GOT3 (cell line): ENCODE measurements at places on chromosomes 3 and 15.

- DNase-seq: no peak
Observed at GRCh38 chr3:113213896-113214587, 2.7 kb downstream of the BOC start.

DNA sequence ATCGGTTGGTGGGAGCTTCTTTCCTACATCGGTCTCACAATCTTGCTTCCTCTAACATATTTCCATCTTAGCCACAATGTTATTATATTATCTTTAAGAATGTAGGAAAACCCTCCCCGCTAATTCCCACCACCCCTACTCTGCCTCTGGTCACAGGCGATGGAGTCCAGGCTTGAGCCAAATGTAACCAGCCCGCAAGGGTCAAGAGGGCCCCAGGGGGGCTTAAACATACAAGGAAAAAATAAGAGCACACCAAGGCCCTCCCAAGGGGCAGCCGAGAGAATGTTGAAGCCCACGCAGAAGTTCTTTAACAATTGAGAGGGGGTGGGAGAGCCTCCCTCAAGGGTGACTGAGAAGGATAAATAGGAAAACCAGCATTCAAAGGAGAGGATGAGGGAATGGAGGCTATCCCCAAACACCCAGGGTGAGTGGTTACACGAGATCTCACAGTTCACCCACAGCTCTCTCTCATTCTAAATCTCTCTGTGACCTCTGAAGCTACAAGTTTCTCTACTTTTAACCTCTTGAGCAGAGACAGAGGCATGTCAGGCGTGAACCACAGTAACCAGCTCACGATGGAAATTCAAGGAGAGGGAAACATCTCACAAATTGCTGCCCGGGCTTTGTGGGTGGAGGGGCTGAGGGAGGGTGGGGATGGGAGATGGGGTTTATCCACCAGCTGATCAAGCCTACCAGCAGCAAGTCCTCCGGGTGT, 31.4 kb upstream of the UACA start:
- DNase-seq: no peak

GRCh38 chr15:92879949-92880725, 20.0 kb upstream of the CHD2 start:
- no peak for DNase-seq

GRCh38 chr15:63458794-63459395, 45.5 kb upstream of the USP3 start:
- no peak for DNase-seq

DNA sequence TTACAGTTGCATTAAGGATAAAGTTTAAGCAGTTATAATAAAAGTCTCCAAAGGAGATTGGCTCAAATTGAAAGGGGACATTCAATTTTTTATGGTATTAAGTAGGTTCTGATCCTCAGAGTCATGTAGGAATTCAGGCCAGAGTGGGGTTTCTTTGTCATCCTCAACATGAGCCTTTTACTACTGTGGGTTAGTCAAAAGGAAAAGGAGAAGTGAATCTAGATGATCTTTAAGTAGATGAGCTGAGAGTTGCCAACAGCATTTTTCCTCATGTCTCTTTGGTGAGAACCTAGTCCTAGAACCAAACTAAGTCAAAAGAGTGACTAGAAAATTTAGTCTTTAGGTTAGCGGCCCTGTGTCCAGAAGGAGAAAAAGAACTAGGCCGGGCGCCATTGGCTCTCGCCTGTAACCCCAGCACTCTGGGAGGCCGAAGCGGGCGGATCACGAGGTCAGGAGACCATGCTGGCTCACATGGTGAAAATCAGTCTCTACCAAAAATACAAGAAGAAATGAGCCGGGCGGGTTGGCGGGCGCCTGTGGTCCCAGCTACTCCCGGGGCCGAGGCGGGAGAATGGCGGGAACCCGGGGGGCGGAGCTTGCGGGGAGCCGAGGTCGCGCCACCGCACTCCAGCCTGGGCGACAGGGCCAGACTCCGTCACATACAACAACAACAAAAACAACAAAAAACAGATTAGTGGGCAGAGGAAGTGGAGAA, 4.2 kb upstream of the CHL1 start:
- no peak for DNase-seq

DNA sequence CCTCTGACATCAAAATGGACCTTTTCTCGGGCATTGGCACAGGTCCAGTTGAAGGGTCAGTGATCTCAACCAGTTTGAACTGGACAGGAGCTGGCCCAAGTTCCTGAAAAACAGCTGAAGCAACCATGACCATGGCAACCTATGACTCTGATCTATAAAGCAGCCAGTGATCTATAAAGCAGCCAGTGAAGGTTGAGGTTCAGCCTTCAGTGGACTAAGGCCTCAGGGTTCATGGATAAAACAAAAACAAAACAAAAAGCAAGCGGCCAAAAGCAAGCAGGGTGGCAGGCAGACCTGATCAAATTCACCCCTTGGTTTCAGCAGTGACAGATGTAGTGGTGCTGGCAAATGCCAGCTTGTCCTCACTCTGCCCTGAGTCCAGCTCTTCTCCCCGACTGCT, 10.0 kb upstream of the CHRNB4 start:
- no peak for DNase-seq

DNA sequence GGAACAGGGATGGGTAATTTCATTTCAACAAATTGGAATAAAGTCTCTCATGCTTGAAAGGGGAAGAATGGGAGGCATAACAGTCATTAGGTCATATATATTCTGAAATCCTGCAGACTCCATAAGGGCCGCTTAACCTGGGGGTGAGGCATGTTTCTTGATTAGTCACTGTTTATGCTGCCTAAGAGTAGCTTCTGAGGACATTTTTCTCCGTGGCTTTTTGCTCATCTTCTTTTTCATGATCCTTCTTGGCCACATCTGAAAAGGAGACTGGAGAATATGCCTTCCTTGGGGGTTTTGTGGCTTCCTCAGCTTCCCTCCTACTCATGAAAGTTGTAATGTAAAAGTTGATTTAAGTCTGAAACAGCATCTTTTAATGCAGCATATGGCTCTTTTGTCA, 20.0 kb upstream of the CFAP20DC start:
- DNase-seq: no peak

DNA sequence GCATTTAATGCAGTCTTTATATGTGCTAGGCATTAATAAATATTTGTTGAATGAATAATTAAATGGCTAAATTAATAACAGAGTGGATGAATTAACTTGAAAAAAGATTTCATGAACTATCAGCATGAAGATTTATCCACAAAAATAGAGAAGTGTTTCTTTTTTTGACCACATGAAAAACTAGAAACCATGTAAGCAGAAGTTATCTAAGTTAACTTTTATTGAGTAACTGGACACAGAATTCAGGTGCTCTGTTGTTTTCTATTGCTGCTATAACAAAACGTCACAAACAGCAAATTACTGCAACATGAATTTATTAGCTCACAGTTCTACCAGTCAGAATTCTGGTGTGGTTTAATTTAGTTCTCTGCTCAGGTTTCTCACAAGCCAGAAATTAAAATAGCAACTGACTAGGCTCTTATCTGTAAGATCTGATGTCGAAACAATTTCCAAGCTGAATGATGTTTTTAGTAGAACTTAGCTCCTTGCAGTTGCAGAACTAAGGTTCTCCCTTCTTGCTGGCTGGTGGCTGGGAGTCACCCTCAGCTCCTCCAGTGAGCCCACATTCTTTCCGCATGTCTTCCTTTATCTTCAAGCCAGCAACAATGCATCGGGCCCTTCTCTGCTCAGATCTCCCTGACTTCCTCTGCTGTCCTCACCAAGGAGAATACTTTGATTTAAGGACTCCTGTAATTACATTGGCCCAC, 810.2 kb upstream of the ALCAM start:
- DNase-seq: no peak

- DNase-seq: no peak
Observed at GRCh38 chr15:63979262-63979793, 67.0 kb downstream of the DAPK2 start.

DNA sequence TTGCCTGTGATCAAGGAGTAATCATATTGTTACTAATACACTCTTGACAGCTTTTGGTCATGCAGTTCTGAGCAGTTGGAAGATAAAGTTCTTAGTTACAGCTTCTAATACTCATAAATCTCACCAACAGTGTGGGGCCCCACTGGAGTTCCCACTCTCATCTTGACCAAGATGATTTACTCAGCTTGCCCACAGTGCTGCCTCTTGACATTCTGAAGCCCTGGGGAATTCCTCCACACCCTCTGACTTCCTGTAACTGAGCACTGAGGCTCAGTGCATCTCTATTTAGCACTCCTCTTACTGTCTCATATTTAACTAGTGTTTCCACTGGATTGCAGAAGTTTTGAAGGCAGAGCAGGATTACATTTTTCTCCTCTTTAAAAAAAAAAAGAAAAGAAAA, 1.9 kb upstream of the ARL6IP5 start:
- no peak for DNase-seq

- no peak for DNase-seq
Observed at GRCh38 chr3:119296727-119297122, 2.5 kb downstream of the ARHGAP31 start.

- no peak for DNase-seq
Observed at GRCh38 chr3:65037861-65038260, 350.1 kb upstream of the ADAMTS9 start.

- no peak for DNase-seq
Observed at GRCh38 chr3:182450942-182451787, 342.1 kb upstream of the ATP11B start.

DNA sequence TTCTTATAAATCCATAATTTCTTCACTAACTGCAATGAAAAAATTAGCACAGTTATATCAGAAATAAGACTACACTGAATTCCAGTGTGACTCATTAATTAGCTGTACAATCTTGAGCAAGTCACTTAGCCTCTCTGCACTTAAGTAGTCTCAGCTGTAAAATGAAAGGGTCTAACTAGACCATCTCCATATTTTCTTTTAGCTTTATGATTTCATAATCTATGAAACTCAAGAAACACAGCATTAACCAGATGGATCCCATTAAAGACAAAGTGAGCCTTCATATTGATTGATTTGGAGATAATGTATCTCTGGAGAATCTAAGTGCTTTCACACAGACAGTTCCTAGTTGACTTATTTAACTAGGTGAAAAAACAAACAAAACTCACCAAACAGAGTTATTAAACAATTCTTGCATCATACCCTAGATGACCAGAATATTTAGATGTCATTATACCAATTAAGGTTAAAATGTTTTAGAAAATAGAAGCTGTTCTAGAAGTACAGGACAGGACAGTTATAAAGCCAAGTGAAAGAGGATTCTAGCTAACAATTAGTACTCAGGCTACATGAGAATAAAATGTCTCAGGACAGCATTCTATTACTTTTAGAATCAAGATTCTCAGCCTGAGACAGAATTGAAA, 11.2 kb downstream of the CSNK1G1 start:
- DNase-seq: no peak

DNA sequence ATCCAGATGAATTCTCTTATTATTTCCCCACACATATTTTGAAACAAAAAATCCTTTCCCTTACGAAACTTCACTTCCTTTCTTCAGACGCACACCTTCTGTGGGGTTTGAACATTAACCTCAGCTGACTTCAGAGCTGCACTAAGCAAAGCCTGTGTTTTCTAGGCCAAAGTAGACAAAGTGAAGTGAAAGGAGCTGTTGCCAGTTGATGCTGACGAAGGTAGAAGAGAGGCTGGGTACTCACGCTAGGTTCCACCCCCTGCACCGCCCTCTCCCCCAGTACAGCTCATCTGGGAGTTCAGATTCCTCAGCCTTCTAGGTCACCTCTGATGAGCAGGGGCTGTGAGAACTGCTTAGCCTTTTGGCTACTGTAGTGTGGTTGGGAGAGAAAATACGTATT, 24.1 kb downstream of the DUT start:
- DNase-seq: no peak
